ENCODE measurements at places on chromosomes 11 and 22.

GRCh38 chr22:26898946-26899605, 241.7 kb downstream of the MIAT start:
- no peak for DNase-seq

GRCh38 chr11:16336204-16336603, 20.1 kb downstream of the SOX6 start:
- DNase-seq: no peak

DNA sequence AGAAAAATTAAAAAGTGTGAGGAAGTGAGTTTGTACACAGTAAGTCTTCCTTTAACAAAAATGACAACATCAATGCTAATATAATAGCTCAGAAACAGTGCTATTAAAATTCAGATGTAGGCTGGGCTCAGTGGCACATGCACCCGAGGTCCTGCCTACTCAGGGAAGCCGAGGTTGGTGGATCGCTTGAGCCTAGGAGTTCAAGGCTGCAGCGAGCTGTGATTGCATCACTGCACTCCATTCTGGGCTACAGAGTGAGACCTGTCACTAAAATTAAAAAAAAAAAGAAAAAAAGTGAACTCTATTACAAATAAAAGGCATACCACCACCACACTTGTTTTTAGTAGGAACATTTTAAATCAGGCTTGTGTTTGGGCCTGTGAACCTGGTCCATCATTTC, 39.2 kb upstream of the PAX6 start:
- no peak for DNase-seq

- DNase-seq: no peak
Observed at GRCh38 chr11:12088047-12088481, 22.3 kb upstream of the MICAL2 start.

DNA sequence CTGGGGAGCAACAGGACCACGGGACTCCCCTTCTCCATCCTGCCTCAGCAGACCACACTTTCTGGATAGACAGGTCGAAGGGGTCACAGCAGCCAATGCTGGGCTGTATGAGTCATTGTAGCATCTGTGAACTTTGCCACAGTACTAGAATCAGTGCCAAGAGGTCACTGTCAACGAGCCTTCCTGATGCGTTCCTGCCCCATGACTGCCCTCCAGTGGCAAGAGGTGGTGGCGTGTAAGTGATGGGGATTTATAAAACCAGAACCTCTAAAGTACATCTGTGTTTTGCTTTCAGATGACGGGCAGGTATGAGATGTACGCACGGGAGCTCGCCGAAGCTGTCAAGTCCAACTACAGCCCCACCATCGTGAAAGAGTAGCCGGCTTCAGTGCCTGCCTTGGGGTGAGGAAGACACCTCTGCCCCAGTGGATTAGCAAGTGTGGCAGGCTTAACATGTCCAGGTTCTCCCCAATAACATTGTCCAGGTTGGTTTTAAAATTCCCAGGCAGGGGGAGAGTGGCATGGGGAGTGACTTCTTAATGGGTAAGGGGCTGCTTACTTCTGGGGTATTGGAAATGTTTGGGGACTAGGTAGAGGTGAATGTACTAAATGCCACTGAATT, 29.4 kb downstream of the GUCD1 start:
- peak; percentile 88 for DNase-seq

Measured in germinal center (tissue), 1 donor.